ENCODE measurements at places on chromosomes 6 and 20. TPM values are rescaled to one million over a fixed set of nuclear protein-coding genes. Genes with fewer than 3 reads are reported as not detected.

The GPR63 gene
- total RNA-seq: 0.24 TPM

The TTLL9 gene
- total RNA-seq: 0.13 TPM

The ADGRB3 gene
- total RNA-seq: 2.3 TPM

The TFAP2C gene
- 0.47 TPM for total RNA-seq

The EYA4 gene
- total RNA-seq: 8.5 TPM

The BPIFB4 gene
- total RNA-seq: not detected

The GSTA3 gene
- total RNA-seq: not detected

The NCOA6 gene
- 16.7 TPM for total RNA-seq

The C20orf202 gene
- total RNA-seq: not detected

The LY6G5B gene
- total RNA-seq: 8.8 TPM

The INSM1 gene
- not detected for total RNA-seq

The SERPINB1 gene
- 39.2 TPM for total RNA-seq

The COL21A1 gene
- 12.5 TPM for total RNA-seq

The BNIP5 gene
- not detected for total RNA-seq

The GNAS-AS1 gene
- total RNA-seq: 0.80 TPM

The ZNF311 gene
- total RNA-seq: 0.37 TPM

The C6orf141 gene
- total RNA-seq: 1.1 TPM

The COL10A1 gene
- total RNA-seq: not detected

The CAGE1 gene
- not detected for total RNA-seq

The PRL gene
- not detected for total RNA-seq

The PTPRA gene
- 35.4 TPM for total RNA-seq

The NR2E1 gene
- not detected for total RNA-seq

The IL17A gene
- total RNA-seq: not detected

The GJA10 gene
- total RNA-seq: not detected

The LY6G5C gene
- total RNA-seq: 2.5 TPM

The TCP11 gene
- not detected for total RNA-seq

The TRIM39 gene
- 9.5 TPM for total RNA-seq

The CALHM5 gene
- 3.0 TPM for total RNA-seq

The GTSF1L gene
- total RNA-seq: not detected

The BEND6 gene
- total RNA-seq: 1.2 TPM

The C6orf132 gene
- total RNA-seq: 2.6 TPM

Measured in left cardiac atrium (tissue), 4 donors.